ENCODE measurements at places on chromosomes 4 and X.
A peak's percentile ranks its signal among the peaks of the same experiment; 100 is the strongest.

DNA sequence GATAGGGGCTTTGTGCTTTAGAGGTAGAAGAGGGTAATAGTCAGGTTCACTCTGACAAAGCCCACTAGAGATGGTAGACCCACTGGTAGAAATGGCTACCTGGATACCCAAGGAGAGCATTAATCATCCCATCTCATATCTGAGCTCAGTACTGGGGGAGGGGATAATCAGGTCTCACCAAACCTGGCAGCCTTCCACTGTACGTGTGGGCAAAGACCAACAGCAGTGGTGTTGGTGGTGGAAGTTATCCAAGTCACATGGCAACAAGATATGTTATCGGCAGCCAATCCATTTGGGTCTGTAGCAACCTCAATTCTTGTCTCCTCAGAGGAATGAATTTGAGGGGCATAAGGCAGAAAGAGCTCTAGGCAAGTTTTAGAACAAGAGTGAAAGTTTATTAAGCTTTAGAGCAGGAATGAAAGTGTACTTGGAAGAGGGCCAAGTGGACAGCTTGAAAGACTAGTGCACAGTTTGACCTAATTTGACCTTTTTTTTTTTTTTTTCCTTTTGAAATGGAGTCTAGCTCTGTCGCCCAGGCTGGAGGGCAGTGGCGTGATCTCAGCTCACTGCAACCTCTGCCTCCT is 67.0 kb upstream of the CXCL13 start:
- DNase-seq, result no peak

GRCh38 chr4:45064741-45065140 is 338.4 kb upstream of the GNPDA2 start:
- DNase-seq, result no peak

DNA sequence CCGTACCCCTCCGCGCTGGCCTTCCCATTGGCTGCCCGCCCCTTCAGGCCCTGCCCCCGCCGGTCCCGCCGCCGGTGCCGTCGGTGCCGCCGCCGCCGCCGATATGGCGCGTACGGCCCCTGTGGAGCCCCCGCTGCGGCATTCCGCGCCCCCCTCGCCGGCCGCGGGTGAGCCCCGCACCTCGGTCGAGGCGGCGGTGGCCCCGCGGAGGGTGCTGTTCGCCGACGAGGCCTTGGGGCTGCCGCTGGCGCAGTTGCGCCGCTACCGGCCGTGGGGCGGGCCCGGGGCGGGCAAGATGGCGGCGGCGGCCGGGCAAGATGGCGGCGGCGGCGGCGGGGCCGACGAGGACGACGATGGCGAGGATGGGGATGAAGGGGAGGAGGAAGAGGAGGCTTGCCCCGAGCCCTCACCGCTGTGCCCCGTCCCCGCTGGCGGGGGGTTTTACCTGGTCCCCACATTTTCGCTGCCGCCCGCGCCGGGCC is at the start of gene PPP1R3F:
TSS of gene PPP1R3F (plus strand) at position 27 of the 482 bp plus-strand sequence. CDS start at position 104, 77 bp downstream.
- DNase-seq, result no peak

- no peak for DNase-seq
These were observed 5.3 kb upstream of the ADRA2C start for GRCh38 chr4:3760841-3761240.

DNA sequence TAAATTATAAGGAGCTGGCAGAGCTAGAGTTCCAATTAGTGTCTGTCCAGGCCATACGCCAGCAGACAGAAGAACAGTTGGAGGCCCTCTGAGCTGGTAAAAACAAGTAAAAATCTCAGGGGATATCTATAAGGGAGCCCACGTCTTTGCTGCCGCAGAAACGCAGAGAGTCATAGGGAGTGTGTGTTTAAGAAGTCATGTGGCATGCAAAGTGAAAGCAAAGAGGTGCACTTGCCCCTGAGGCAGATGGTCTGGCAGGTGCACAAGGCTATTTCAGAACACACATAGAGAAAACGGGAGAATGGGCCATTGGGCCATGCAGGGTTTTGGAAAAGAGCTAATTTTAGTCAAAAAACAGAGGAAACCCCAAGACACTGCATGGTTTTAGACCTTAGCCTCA is 92.7 kb downstream of the NAP1L3 start:
- DNase-seq, result no peak

DNA sequence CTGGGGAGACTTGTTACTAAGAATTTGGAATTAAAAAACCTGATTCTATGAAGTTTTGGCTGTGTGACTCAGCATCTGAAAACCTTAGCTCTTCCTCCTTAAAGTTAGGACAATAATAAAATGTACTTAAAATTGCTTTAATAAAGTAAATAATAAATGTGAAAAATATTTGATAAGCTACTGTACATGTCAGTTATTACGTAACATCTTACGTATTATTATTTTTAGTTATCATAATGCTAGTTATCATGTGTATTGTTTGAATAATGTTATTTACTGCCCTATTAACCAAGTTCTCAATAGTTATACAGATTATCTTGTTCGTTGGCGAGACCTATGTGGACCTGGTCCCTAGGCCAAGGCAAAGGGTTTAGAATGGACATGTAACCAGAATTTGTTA is 449.2 kb upstream of the ADGRL3 start:
- DNase-seq, result no peak

- no peak for DNase-seq
These were observed 40.2 kb downstream of the STX18 start for GRCh38 chr4:4501679-4502078.

GRCh38 chr4:77433418-77433733 is 172.2 kb upstream of the CXCL13 start:
- peak; percentile 31 for DNase-seq

DNA sequence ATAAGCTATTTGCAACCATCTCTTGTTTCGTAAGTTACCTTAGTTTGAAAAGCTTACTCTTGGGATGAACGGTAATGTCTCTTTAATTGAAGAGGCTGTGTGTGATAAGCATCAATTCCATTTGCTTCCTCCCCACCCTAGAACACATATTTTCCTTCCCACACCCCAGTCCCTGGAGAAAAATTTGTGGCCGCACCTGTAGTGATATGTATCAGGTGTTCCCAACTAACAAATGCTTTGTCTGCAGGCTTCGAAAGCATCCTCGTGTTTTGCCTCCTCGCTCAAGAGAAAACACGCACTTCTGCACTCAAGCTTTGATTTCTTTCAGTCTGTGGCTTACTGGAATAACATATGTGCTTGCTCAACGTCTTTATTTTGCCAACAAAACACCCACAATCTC is 143.8 kb upstream of the OTUD4 start:
- no peak for DNase-seq

DNA sequence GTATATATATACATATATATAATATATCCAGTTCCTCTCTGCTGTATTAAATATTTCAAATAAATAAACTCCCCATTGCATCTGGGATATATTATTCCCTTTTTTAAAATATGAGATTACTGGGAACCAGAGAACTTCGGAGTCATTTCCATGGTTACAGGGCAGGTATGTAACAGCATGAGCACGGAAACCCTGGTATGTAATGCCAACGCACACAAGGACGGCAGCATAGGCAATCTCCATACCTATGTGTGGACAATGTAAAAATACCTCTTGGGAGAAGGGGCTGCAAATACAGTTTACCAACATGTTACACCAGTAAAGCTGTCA is 62.8 kb downstream of the NUDT10 start:
- no peak for DNase-seq

DNA sequence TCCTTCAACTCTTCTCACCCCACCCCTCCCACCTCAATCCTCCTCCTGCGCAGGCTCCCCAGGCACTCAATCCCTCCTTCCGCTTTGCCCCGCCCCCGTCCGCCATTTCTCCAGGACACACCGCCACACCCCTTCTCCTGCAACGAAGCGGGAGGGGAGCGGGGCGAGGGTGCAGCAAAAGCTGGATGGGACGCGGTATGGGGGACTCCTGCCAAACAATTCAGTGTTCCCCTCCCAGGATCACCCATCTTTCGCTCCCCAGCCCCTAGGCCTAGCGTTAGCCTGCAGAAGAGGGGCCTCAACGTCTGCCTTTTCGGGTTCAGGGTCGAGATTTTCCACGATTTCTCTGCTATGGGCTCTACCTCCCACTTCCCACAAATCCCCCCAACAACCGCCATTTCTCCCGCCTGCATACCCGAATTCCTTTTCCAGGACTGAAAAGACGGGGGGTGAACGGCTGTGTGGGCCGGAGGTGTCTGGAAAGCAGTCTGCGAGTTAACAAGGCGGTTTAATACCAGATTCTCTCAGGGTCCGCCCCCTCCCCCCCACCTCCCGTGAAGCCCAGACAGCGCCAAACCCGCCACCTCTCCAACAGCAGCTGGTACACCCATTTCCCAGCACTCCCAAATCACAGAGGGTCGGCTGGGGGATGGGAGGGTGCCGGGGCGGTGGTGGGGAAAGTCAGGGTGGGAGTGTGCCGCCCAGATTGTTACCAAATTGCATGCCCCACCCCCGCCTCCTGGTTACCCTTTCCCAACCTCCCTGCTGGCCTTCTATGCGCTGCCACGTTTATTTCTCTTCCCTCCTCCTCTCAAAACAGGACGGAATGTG is 774 bp downstream of the ARMCX2 start:
- DNase-seq, result no peak
